Mononuclear cell (primary cell): ENCODE measurements at places on chromosomes 13 and 19. TPM values are rescaled to one million over a fixed set of nuclear protein-coding genes. Genes with fewer than 3 reads are reported as not detected.

Gene GPR12
- not detected for total RNA-seq

Gene CEACAM5
- not detected for total RNA-seq

Gene CGB2
- total RNA-seq, result not detected

Gene FAM124A
- total RNA-seq, result under 0.01 TPM

Gene SHANK1
- 0.21 TPM for total RNA-seq

Gene NMRK2
- total RNA-seq, result not detected

Gene YJEFN3
- total RNA-seq, result 0.10 TPM

Gene MYH14
- not detected for total RNA-seq

Gene MAMSTR
- 0.10 TPM for total RNA-seq

Gene OR7D2
- total RNA-seq, result under 0.01 TPM

Gene ZNF491
- total RNA-seq, result 0.94 TPM

Gene KIR2DL4
- total RNA-seq, result 0.31 TPM

Gene FBXO27
- total RNA-seq, result not detected

Gene NLRP11
- under 0.01 TPM for total RNA-seq

Gene GAS6
- total RNA-seq, result 3.3 TPM

Gene COG3
- total RNA-seq, result 40.8 TPM

Gene SPINT2
- total RNA-seq, result 34.5 TPM
